ENCODE measurements at places on chromosomes 6 and 20.

GRCh38 chr6:160329188-160329587, 19.0 kb upstream of the SLC22A3 start:
- no peak for DNase-seq

- no peak for DNase-seq
Observed at GRCh38 chr6:34074064-34074742, 71.7 kb downstream of the GRM4 start.

DNA sequence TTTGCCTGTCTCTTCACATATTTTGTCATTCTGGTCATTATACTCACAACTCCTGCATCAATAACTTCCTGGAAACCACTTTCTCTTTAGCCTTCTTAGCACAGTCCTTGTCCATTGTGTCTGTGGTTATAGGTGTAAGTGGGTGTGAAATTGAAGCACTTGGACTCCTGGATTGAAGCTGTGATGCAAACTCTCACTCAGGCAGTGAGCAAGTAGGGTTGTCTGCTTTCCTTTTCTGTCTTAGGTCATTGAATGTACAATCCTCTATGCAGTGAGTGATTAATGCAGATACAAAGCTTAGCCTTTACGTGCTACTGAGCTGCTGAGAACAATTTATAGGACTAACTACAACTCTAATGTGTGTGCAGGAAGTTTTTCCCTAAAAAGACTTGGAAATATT, 54.8 kb downstream of the ADGRB3 start:
- no peak for DNase-seq

DNA sequence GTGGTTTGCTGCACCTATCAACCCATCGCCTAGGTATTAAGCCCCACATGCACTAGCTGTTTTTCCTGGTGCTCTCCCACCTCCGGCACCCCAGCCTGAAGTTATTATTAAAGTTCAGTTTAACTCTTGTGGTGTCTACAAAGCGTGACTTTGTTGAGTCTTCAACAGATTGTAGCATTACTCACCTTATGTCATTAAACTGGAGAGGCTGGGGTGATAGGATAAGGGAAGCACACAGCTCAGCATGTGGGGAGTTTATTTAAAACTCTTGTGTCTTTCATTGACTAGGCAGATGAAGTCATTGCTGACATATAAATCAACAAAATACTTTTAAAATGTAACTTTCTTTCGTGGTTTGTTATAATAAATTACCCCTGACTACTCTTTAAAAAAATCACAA, 84.7 kb upstream of the GCM1 start:
- no peak for DNase-seq

DNA sequence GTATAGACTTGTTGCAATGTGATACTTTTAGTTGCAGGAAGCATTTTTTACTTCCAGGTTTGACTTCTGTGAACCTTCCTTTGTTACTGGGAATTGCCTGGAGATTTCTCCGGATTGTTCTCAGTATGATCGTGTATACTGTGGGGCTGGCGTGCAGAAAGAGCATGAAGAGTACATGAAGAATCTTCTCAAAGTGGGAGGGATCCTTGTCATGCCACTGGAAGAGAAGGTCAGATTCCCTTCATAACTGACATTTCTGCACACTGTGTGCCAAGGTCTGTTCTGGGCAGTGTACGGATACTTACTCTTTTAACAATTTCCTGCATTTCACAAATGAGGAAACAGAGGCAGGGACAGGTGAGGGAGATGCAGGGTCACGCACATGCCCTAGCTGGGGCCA, 9.7 kb downstream of the PCMTD2 start:
- no peak for DNase-seq

- DNase-seq = no peak
Observed at GRCh38 chr6:81613606-81614005, 138.9 kb downstream of the TENT5A start.

DNA sequence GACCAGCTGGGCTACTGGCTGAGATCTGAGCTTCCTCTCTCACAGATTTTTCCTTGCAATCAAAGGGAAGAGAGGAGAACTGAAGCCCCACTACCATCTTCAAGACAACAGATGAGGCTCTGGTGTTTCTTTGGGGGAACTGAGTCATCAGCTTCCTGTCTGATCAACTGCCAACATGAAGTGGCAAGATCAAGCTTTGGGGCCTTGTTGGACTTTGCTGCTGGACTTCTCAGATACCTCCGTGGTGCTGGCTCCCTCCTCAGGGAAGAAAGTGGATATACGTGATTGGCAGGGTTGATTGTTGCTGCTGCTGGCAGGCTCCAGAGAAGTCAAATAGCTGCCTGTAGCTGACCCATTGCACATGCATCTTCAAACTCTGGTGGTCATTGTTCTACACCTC, 3.6 kb upstream of the TOX2 start:
- DNase-seq = peak; percentile 66

GRCh38 chr6:154928325-154928922, 66.7 kb upstream of the TIAM2 start:
- peak; percentile 47 for DNase-seq

DNA sequence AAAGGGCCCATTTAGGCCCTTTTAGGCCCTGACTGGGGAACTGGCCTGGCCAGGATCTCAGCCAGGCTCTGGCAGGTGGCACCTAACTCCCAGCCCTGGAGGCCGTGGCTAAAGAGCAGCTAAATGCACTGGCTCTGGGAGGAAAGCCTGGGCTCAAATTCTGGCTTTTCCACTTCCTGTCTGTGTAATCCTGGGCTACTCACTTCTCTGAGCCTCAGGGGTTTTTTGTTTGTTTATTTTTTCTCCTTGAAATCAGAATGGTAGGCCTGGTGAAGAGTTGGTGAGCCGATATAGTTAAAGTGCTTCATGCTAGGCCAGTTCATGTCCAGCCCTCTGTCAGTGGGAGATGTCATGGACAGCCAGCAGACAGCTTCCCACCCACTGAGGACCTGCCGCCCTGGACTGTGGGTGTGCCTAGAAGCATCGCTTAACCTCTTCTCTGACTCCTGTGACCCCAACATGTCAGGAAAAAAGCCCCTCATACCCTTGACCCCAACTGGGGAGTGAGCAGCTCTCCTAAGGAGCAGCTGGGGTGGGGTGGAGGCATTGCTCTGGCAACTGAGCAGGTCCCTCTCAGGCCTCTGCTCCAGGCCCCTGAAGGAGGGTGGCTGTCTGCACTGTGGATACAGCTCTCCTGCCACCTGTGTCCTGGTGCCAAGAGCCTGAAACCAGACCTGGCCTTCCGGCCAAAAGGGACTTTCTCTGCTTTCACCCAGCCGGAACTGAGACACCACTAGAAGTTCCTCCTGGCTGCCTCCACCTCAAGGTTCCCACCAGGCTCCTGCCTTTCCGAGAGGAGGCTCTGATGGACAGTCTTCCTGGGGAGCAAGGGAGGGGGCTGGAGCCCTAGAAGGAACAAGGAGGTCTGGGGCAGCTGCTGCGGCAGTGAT, 57.2 kb upstream of the MYL9 start:
- DNase-seq = no peak

- peak; percentile 99 for DNase-seq
Observed at GRCh38 chr20:49775229-49775693, 37.4 kb upstream of the SLC9A8 start.

GRCh38 chr6:163808871-163809270, 394.4 kb downstream of the QKI start:
- no peak for DNase-seq

GRCh38 chr20:12237772-12238171, 320.1 kb downstream of the BTBD3 start:
- no peak for DNase-seq

DNA sequence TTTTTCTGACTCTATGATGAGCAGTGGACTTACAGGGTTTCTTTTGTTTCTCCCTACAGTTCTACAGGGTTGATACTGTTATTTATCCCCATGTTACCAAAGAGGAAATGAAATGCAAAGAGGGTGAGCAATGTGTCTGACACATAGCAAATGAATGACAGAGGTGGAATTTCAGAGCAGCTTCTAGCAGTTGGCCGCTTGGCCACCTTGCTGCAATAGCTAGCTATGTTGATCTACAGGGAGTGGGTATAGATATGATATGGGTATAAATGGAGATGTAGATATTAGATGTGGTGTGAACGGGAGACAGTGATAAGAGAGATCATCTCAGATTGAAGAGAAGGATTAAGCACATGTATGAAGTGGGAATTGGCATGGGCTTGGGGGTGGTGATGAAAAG, 10.9 kb upstream of the SLC22A3 start:
- DNase-seq = no peak

DNA sequence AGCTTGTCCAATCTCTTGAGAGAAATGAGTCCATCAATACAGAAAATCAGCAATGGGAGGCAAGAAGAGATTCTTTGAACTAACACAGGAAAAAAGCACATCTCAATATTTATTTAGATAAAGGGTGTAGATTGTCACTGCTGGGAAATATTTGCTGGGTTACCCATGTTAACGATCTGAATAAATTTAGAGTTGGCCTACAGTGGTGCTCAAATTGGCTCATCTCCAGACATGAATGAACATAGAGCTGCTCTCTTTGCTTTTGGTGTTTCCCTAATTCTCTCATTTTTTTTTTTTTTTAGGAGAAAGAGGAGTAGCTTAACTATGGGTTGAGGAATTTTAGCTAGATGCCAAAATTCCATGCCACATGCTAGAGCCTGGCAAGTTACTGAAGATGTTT, 471.2 kb downstream of the PKHD1 start:
- DNase-seq = no peak

GRCh38 chr6:150632785-150633485, 33.2 kb downstream of the PLEKHG1 start:
- DNase-seq = no peak

GRCh38 chr6:105601541-105602236, 198.8 kb upstream of the PREP start:
- DNase-seq = no peak

GRCh38 chr6:22448291-22448711, 121.1 kb upstream of the HDGFL1 start:
- DNase-seq = peak; percentile 93

DNA sequence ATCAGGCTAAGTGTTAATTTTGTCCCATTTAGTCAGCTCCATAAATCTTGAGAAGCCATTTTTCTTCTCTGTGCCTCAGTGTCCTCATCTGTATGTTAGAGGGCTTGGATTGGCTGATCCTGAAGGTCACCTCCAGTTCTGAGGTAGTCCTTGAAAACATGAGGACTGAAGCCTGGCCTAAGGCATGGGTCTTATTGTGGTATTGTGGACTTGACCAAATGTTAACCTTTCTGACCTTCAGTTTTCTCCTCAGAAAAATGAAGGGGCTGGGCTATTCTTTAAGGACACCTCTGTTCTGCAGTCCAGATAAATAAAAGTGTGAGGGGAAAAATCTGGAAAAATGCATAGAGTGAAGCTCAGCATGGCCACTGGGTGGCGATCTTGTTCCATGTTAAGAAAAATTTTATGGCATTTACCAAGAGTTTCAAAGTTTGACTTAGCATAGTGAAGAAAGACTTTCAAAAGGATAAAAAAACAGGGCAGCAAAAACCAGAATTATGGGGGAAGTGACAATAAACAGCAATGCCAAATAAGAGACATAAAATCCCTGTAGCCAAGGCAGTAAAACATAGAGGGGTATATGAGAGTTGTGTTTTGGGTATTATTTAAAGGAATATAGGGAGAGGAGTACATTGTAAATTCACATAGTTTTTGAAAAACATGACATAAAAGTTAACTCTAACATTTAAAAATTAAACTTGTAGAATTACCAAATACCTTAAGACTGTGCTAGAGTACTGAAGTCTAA, 13.2 kb upstream of the TFB1M start:
- DNase-seq = no peak

GRCh38 chr20:21512634-21513180, 1.2 kb downstream of the NKX2-2 start:
- no peak for DNase-seq

- no peak for DNase-seq
Observed at GRCh38 chr6:149129371-149130077, 188.0 kb upstream of the TAB2 start.

DNA sequence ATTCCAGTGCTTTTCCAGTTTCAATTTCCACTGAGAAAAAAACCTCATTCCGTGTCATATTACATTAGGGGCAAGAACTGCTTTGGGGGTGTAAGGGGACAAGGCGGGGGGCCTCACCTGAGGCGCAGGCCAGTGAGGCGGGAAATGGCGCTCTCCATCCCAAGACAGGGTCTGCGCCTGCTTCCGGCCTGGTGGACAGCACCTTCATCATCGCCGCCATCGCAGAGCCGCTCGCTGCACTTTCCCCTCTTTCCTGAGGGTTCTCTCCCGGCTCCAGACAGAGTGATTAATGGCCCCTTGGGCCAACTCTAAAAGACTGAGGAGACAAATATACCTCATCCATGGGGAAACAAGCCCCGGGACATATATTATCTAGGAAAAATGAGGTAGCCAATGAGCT, 270.0 kb upstream of the SOX4 start:
- no peak for DNase-seq

GRCh38 chr6:154925130-154925529, 70.0 kb upstream of the TIAM2 start:
- DNase-seq = no peak

DNA sequence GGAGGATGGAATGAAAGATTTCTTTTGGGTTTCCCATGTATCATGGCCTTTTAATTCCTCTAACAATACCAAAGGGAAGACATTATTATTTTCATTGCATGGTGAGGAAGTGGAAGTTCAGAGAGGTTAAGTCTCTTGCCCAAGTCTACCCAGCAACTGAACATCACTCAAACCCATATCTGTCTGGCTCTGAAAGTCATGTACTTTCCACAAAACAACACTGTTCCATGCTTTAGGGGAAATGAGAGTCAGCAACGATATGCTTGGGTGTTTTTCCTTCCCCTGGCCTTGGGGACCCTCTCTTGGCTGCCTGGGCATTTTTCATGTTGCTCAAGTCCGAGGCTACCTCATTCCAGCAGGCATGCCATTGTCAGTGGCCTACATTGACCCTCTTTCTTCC, 118.8 kb downstream of the ADTRP start:
- no peak for DNase-seq

GRCh38 chr6:89069536-89070163, 10.9 kb upstream of the PNRC1 start:
- no peak for DNase-seq

DNA sequence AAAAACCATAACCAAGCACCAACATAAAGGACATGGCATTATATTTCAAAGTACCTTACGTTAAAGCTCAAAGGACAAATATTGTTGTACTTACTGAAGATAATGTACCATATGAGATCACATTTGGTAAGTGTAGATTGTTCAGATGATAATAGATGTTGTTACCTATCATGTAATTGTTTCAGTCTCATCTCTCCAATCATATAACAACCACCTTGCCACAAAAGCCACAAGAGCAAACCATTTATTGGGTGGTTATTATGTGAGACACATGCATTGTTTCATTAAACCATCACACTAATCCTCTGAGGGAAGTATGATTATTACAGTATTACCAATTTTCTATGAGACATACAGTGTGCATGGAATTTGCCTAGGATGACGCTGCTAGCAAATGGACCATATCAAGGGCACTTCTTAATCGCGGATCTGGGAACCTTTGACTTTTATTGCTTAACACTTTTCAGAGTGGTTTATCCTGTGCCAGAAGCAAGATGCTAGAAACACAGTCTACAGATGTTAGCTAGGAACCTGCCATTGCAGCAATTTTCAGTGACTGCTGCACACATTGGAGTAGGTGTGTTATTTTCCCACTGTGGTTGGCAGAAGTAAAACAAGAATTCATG, 149.8 kb upstream of the AKIRIN2 start:
- DNase-seq = no peak

GRCh38 chr20:23690581-23690980, 1.7 kb upstream of the CST4 start:
- DNase-seq = no peak

- DNase-seq = no peak
Observed at GRCh38 chr6:15337582-15337981, 91.7 kb downstream of the JARID2 start.

All from glomerular endothelial cell (primary cell).